Stimulated activated CD8-positive, alpha-beta memory T cell treated with anti-CD3 and anti-CD28 coated beads, Interleukin-7, amount 100 ng/mL, for 4 hours (primary cell): ENCODE measurements at places on chromosomes 1 and 21.

DNA sequence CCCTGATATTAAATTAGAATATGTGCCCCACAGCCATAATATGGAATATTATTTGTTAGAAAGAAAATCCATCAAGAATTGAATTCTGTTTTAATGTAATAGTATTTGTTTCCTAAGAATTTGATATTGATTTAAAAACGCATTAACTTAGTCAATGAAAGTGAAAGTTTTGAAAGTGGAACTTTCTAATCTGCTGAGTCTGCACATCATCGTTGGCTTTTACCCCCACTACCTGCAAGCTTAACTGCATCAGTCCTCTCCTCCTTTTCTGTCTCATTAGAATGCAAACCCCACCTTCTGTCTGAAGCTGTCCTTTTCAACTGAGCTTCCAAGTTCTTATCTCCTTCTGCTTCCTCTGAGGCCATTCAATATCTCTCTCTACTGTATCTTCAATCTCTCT lies 42.5 kb downstream of the XCL1 start:
- no peak for DNase-seq

DNA sequence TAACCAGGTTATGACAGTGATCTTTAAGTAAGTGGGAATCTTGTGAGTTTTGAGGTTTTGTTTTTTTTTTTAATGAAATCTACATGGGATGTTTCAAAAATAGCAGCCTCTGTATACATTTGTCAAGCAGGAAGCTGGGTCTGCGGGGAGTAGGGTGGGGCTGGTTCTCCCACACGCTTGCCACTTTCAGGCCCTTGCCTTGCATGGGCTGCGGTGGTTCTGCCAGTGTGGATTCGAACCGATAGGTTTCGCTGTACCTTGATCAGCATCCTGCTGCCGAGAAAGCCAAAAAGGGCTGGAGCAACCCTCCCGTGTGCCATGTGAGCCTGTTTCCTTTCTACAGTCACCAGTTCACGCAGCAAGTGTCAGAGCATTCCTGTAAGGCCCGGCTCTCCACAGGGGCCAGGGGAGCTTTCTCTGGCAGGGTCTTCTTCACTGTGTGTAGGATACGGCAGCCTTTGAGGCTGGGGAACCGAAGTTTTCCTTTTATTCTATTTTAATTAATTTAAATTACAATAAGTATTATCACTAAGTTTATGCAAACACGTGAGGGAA lies 79.2 kb upstream of the SAMD11 start:
- no peak for DNase-seq

GRCh38 chr1:115165776-115166175 lies 76.5 kb upstream of the TSPAN2 start:
- DNase-seq: no peak

- DNase-seq: no peak
Measured at GRCh38 chr1:53198241-53198651, 1.6 kb downstream of the CPT2 start.

GRCh38 chr1:164770131-164770529 lies 211.1 kb downstream of the PBX1 start:
- no peak for DNase-seq

- DNase-seq: no peak
Measured at GRCh38 chr1:19754482-19754881, 45.2 kb downstream of the TMCO4 start.
